ENCODE measurements at places on chromosomes 12 and 14.

- DNase-seq = no peak
Measured at GRCh38 chr12:49189731-49190716, 1.1 kb upstream of the TUBA1A start.

DNA sequence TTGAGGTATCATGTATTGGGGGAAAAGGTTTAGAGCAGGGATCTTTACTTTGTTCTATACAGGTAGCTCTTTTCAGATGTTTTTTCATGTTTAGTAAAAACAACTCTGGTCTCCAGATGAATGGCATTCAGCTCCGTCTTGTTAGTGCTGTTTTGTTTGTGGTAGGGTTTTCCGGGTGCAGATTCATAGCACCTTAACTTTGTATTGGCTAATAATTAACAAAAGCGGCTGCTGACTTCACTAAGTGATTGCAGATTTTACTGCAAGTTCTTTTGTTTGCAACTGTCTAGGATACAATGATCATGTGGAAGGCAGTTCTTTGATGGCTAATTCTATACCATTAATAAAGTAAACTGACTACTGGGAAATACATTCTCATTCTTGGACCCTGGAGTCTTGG lies 32.2 kb upstream of the BHLHE41 start:
- DNase-seq = no peak

DNA sequence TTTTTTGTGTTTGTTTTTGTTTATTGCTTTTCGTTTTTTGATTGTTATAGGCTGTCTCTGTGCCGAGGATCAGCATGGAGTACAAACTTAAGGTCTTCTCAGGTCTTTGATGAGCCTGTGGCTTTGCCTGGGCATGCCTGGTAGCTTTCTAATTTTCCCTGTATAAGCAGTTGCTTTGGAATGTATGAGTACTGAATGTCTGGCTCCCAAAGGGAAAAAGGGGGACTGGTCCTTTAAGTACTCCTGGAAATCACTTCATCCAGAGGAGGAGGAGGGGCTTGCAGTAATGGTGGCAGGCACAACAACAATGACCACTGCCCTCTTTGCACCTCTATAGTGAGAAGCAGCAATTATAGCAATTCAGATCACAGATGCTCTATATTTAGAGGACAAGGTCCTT lies 67.6 kb upstream of the TTC7B start:
- no peak for DNase-seq

- no peak for DNase-seq
Measured at GRCh38 chr12:12925388-12925787, 26.6 kb downstream of the GPRC5D start.

DNA sequence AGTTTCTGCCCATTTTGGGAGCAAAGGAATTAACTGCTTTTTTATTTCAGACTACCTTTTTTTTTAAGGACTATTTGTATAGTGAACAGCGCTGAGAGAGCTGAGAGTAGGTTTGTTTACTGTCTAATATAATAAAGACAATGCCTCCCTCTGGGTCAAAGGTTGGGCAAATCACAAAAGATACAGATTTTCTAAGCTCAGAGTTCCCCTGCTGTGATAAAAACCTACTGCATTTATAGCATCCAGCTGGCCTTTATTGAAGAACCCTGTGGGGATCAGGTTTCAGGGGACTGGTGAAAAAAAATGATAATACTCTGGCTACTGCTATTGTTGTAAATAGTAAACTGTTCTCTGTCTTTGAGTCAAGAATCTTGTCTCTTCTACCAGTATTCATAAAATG lies 28.7 kb downstream of the CCDC59 start:
- no peak for DNase-seq

DNA sequence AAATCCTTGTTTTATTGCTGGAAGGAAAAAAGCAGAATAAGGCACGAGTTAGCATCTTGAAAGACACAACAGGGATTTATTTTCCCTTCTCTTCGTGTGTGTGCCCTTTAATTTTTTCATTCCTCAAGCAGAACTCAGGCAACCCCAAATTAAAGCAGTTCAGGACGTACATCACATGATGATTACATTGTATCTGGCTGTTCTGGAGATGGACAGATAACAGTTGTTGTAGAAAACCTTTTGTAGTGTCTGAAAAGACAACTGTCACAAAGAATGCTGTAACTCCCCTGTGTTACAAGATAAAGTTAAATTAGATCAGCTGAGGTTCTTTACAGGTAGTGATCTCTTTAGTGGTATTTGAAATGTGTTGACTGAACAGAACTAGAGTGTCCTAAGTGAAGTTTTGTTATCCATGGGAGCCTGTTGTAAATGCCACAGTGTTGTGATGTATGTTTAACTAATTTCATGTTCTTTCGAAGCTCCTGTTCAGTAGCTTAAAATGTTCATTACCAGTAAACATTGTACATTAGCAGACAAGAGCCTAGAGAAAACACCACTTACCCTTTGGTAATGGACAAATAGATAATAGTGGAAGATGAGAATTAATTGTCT lies 58.5 kb downstream of the TMTC2 start:
- DNase-seq = no peak

DNA sequence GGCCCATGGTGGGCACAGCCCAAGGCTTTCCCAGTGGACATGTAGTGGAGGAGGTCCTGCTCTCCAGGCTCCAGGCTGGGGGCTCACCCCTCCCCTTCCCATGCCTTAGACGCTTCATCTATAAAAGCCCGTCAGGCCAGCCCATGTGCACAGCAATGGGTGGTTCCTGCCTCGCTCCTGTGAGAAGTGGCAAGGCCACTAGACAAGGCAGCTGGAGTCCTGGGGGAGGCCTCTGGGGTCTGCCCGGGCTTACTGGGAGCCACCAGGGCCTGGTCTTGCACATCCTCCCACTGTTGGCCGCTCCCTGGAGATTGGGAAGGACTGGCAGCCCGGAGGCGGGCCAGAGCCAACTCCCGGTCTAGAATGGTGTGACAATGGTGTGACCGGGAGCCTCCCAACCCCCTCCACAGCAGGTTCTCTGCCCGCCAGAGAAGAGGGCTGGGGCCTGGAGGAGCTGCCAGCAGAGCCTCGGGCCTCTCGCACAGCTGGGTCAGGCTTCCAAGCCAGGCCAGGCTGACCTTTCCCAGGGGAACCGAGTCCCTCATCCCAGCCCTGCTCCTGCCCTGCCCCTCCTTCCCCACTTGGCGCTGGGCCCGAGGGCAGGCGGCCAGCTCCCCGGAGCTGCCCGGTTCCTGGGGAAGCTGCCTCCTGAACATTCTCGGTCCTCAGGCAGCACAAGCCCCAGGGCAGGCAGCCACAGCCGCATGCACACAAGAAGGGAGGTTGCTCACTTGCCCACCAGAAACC lies 97.9 kb downstream of the RFLNA start:
- DNase-seq = peak; percentile 64

GRCh38 chr12:112191201-112191600 lies 65.8 kb downstream of the TRAFD1 start:
- no peak for DNase-seq

- no peak for DNase-seq
Measured at GRCh38 chr12:75432924-75433323, 42.0 kb downstream of the GLIPR1L2 start.

DNA sequence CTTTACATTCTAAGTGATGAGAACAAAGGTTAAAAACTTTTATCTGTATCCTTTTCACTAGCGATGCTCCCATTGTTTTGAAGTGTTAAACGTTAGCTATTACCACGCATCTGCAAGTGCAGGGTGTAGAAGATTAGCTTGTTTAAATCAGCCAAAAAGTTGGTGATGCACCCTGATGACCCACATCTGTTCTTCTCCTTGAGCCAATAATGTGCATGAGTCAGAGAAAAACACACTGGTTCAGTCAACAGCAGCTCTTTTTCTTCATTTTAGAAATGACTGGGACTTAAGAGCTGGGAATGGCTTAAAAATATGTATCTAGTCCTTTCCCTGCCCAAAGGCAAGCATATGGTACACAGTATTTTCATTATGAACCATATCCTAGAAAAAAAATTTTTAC lies 323.5 kb upstream of the PDE3A start:
- no peak for DNase-seq

- DNase-seq = no peak
Measured at GRCh38 chr14:95024380-95024779, 132.9 kb downstream of the DICER1 start.

DNA sequence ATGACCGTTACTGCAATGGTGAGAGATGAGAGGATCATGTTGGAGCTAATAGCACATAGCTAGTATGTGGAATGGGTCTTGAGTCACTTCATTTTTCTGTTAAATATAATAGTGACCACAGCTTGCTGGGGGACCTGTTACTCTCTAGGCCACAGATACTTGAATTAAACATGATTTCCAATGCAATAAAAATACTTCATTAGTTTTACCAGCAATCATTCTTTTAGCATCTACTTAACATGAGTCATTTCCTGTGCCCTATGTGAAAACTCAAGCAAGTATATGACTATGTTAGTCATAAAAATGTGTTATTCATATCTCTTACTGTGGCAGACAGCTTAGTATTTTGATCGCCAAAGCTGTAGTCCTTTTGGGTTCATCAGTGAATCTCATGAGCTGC lies 798.8 kb downstream of the SLC16A7 start:
- DNase-seq = peak; percentile 90

- no peak for DNase-seq
Measured at GRCh38 chr12:49604856-49605255, 583 bp downstream of the FAM186B start.

Data from ELR (cell line).